ENCODE measurements at places on chromosomes 3 and 15.

- DNase-seq, result peak; percentile 37
These were observed 31.7 kb downstream of the SPINK8 start for GRCh38 chr3:48301800-48302166.

- DNase-seq, result no peak
These were observed 385.9 kb upstream of the DPH6 start for GRCh38 chr15:35931799-35932341.

DNA sequence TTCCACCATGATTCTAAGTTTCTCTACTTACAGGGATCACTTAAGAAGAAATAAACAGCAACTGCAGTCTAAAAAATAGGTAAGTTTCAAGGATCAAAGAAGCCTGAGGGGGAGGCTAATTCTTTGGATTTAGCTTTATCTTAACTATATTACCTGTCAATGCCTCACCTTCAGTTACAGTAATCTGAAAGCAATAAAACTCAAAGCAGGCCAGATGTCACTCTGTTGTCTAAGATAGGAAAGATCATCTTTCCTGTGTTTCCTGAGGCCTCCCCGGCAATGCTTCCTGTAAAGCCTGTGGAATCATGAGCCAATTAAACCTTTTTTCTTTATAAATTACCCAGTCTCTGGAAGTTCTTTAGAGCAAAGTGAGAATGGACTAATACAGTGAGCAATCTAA is 60.2 kb downstream of the NPTN start:
- DNase-seq, result no peak

GRCh38 chr3:169264711-169265110 is 398.8 kb downstream of the MECOM start:
- no peak for DNase-seq

DNA sequence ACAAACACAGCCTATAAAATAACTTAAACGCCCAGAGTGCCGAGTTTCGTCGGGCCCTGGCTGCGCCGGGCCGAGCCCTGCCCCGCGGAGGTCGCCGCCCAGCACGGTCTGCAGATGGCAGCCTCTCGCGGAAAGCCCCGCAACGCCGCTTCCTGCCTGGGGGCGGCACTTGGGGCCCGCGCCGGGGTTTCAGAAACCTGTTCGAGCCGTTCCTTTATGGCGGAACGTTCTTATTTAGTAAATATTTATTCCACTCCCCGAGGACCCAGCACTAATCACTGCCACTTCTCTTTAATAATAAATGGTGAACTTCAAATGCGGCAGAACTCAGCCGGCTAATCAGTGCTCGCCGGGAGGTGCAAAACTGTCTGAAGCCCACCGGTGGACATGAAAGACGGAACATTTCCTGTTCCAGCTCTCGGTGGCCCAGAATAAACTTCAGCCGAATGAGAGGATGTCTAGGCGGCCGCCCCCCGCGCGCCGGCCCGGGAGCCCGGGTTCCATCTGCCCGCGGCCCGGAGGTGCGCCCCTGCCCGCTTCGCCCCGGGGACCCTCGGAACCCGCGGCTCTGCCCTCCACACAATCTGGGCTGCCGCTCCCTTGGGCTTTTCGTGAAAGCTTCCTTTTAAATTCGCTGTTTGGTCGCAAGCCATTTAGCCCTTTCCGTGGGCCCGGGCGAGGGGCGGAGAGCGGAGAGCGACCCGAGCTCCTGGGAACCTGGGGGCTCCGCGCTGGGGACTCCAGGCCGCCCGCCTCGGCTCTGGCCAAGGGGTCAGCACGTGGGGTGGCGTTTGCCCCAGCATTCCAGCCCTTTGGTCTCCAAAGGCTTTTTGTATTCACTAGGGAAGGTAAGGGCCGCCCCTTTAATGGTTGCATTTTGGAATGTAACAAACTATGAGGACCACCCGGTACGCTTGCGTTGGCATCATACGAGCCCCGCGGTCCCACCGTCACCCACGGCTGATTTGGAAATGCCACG is 110.8 kb upstream of the ATP11B start:
- peak; percentile 85 for DNase-seq

DNA sequence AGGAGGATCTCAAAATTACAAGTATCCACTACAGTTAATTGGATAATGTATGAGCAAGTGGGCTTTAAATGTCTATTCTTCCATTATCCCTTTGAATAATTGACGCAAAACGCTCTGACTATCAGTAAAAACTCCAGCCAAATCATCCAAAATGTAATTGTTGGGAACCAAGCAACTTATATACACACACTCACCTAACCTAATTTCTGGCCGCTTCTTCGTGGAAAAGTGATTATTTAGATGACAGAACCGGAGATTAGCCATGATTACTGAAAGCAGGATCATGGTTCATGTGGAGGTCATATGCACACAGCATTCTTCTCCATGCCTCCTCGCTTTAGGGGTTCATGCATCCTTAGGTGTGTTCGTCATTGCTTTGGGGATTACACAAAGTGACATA is 992.4 kb downstream of the NAALADL2 start:
- DNase-seq, result no peak

DNA sequence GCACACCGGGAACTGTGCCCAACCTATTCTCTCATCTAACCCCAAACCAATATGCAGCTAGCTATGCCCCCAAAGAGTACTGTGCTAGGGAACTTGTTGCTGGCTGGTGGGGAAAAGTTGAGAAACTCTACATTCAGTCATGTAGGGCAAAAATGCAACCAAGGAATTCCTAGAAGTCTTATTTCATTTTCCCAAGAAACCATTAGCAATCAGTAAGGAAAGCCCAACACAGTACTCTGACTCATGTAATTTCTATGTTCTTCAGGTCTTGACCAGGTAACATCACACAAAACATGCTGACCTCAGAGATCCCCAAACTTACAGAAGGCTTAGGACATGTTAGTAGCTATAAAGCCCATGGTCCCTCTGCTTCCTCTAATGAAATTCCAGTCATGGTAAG is 52.1 kb downstream of the TASOR start:
- no peak for DNase-seq

GRCh38 chr15:80525853-80526252 is 121.7 kb downstream of the ARNT2 start:
- no peak for DNase-seq

DNA sequence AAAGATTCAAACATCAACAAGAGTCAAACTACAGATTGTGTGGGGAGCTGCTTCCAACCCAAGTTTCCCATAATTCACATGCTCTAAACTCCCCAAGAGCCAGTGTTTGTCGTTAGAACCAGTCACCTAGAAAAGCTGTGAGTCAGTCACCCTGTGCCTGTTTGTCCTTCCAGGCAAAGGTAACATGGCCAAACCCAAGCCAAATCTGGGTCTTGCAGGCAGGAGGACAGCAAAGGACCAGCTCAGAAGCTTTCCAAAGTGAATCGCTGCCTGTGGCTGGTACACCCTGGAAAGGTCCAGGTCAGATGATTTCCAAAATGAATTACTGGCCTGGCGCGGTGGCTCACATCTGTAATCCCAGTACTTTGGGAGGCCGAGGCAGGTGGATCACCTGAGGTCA is 251.5 kb downstream of the FAM43A start:
- DNase-seq, result no peak

GRCh38 chr3:195348426-195349115 is 77.6 kb upstream of the XXYLT1 start:
- no peak for DNase-seq

GRCh38 chr3:121660356-121661171 is at the start of gene HCLS1:
HCLS1 (minus strand) TSS chr3:121660903; CDS start chr3:121658347, 2,556 bp downstream.
- peak; percentile 93 for DNase-seq

GRCh38 chr3:107683447-107683846 is 160.7 kb downstream of the BBX start:
- no peak for DNase-seq

- peak; percentile 64 for DNase-seq
These were observed 89.3 kb downstream of the RASA2 start for GRCh38 chr3:141575879-141576743.

- no peak for DNase-seq
These were observed 8.4 kb downstream of the MYO1E start for GRCh38 chr15:59364248-59364647.

GRCh38 chr3:4350789-4351163 is 47.6 kb downstream of the SETMAR start:
- peak; percentile 79 for DNase-seq

DNA sequence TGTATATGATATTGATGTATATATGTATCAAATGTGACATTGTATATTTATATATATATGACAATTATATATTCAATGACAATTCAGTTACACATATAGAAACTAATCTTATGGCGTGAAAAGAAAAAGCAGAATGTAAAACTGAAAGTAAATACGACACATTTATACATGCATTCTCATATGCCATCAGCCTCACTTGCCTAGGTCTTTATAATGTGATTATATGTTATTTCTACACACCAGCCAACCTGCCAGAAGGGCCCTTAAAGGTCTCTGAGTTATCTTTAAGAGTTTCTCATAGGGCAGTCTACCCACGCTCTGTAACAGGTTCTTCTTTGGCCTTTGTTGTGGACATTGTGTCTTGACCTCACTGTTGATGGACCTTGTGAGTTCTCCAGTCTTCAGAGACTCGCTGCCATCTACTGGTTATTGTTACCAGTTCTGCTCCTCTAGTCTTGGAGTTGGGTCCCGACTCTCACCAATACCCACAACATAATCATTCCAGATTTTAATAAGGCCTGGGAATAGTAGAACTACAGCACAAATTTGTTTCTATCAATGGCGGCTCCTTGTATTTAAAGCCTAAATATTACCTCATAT is 371.5 kb upstream of the GOLIM4 start:
- no peak for DNase-seq
